ENCODE measurements at places on chromosomes 6 and 20.

GRCh38 chr20:23497536-23497935 is 6.6 kb downstream of the CST8 start:
- no peak for DNase-seq

- no peak for DNase-seq
Measured at GRCh38 chr20:8464368-8464767, 332.3 kb downstream of the PLCB1 start.

GRCh38 chr20:3111507-3111906 is 27.0 kb upstream of the AVP start:
- no peak for DNase-seq

DNA sequence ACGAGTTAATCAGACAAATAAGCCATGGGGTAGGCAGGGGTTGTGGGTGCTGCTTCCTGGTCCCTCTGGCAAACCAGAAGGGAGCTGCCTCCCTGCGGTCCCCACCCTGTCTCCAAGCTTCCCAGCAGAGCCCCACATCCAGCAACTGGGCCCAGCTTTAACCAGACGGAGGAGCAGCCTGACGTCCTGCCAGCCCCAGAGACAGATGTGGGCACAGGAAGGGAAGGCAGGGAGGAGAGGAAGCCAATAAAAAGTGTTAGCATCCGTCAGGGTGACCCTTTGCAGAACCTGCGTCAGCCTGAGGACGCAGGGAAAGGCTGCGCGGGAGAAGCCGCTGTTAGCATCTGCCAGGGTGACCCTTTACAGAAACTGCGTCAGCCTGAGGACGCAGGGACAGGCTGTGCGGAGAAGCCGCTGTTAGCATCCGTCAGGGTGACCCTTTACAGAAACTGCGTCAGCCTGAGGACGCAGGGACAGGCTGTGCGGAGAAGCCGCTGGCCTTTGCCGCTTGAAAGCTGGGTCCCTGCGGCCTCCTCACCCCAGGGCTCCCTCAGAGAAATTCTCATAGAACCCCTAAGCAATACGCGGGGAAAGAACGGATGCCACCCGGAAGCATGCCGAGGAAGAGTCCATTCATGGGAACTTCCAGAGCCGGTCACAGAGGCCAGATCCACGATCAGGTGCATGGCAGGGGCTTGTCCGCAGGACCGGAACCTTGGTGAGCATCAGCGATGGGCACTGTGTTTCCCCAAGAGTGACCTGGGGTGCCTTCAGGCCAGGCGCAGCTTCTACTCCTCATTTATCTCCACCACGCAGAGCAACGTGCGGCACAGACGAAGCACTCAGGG is 15.9 kb downstream of the DLL1 start:
- no peak for DNase-seq
